ENCODE measurements at places on chromosomes 4 and X. TPM values are rescaled to one million over a fixed set of nuclear protein-coding genes. Genes with fewer than 3 reads are reported as not detected.
A peak's percentile ranks its signal among the peaks of the same experiment; 100 is the strongest.

GRCh38 chr4:143247866-143248265 is 63.1 kb downstream of the USP38 start:
- no peaks in the 10 kb centered on the region for H3K27me3 ChIP-seq
- H3K4me3 ChIP-seq = no peak overlapping the region
- no peaks in the 10 kb centered on the region for H3K36me3 ChIP-seq
- H3K4me1 ChIP-seq = no peaks in the 10 kb centered on the region
- no peak overlapping the region for H3K27ac ChIP-seq

GRCh38 chr4:106691749-106692148 is 323.2 kb upstream of the GIMD1 start:
- no peak for DNase-seq
- H3K4me1 ChIP-seq = no peaks in the 10 kb centered on the region
- no peaks in the 10 kb centered on the region for H3K27me3 ChIP-seq
- no peak overlapping the region for H3K27ac ChIP-seq
- H3K36me3 ChIP-seq = no peaks in the 10 kb centered on the region
- H3K4me3 ChIP-seq = no peak overlapping the region

GRCh38 chr4:87559090-87559837 is 30.1 kb upstream of the SPARCL1 start:
- no peak for DNase-seq
- H3K27ac ChIP-seq = no peak overlapping the region
- H3K4me1 ChIP-seq = no peaks in the 10 kb centered on the region
- H3K36me3 ChIP-seq = no peaks in the 10 kb centered on the region

GRCh38 chrX:68041110-68041509 is 392.2 kb downstream of the OPHN1 start:
- no peak overlapping the region for H3K27ac ChIP-seq
- no peaks in the 10 kb centered on the region for H3K36me3 ChIP-seq
- DNase-seq = no peak
- H3K4me1 ChIP-seq = no peaks in the 10 kb centered on the region
- no peak overlapping the region for H3K4me3 ChIP-seq

- no peaks in the 10 kb centered on the region for H3K27me3 ChIP-seq
- H3K4me1 ChIP-seq = no peaks in the 10 kb centered on the region
- peak overlapping the region; percentile 56 for H3K27ac ChIP-seq
- DNase-seq = no peak
Measured at GRCh38 chr4:139901531-139902320, 236.1 kb downstream of the MGST2 start.

- H3K4me3 ChIP-seq = no peak overlapping the region
- no peaks in the 10 kb centered on the region for H3K36me3 ChIP-seq
- DNase-seq = no peak
- no peak overlapping the region for H3K27ac ChIP-seq
Measured at GRCh38 chr4:109233570-109233969, 68.9 kb downstream of the COL25A1 start.

DNA sequence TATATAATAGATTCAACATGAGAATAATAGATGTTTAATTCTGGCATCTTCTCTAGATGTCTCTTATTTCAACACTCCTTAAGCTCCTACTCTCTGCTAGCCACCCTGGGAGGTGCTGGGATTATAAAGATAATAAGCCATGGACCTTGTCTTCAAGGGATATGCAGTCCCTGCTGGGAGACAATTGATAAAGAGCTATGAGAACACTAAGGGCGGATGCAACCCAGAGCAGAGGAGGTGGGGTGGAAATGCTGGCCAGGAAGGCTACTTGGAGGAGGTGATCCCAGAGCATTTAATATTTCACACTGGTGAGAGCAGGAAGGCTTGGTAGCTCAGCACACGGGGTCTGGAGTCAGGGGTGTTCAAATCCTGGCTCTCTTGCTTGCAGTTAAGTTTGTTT is 18.3 kb upstream of the PGRMC2 start:
- H3K36me3 ChIP-seq = no peaks in the 10 kb centered on the region
- H3K27ac ChIP-seq = no peak overlapping the region
- H3K27me3 ChIP-seq = no peaks in the 10 kb centered on the region
- H3K4me1 ChIP-seq = peaks cover 44% of the 10 kb centered on the region

- no peak overlapping the region for H3K4me3 ChIP-seq
- no peaks in the 10 kb centered on the region for H3K27me3 ChIP-seq
- no peaks in the 10 kb centered on the region for H3K4me1 ChIP-seq
- H3K27ac ChIP-seq = no peak overlapping the region
Measured at GRCh38 chr4:28723371-28723770, 1862.7 kb downstream of the STIM2 start.

DNA sequence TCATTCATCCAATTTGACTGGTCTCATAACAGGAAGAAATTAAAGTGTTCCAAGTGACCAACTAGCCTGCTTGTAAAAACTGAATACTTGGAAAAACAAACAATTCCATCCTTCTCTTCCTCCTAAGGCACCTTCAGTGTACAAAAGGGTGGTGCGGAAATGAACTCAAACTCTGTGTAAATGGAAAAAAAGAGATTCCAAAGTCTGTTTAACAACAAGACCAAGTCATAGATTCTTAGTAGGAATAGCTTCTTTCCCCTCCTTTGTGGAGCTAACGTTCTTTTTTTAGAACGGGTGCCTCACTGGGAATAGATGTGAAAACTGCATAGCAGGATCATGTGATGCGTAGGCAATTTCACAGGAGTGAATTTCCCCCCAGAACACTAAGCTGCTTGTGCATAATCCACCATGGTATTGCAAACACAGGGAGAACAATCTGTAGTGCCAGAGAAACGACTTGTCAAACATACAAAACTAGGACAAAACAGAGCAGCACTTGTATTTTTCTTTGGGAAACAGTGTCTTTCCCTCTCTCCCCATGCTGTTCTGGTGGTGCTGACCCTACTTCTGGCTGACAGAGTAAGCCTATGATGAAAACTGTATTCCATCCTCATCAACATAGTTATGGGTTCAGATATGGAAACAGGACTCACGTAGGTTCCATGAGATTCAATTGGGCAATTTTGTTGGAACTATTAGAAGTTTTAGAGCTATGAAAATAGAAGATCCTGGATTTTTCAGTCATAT is 13.2 kb upstream of the SOD3 start:
- H3K27ac ChIP-seq = no peak overlapping the region
- no peaks in the 10 kb centered on the region for H3K4me1 ChIP-seq
- H3K4me3 ChIP-seq = no peak overlapping the region

DNA sequence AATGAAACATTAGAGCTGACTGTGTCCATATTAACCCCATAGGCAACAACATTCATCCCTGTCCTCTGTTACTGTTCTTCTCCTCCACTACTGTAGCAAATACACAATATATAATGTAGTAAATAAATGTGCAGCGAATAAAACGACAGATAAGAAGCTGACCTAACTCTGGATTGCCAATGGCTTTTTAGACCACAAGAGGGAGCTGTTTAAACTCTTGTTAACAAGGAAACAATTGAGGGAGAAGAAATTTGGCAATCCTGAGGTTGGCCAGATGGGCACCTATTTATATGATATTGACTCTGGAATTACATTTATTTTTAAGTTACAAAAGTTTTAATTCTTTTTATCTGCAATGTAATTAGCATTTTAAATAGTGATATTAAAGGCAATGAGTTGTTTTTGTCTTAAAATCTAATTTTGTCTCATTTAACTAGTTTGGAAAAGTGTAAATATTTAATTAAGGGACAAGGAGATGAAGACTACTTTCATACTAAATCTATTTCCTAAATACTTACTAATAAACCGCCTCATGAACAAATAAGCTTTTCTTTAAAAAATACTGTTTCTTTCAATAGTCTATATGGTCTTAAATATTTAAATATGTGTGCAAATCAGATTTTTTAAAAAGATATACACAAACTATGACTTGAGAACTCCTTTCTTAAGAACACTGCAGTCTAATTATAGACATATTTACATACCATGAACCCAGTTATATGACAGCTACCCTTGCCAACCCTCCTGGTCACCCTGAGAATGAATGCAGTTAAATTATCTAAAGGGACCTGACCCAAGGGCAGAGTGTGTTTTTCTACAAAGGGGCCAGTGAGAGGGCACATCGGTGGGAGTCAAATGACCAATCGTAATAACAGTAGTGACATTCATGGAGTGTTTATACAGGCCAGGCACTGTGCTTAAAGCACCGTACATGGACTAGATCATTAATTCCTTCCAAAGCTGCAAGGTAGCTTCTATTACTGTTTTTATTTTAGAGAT is 52.9 kb upstream of the HPF1 start:
- peak; percentile 48 for DNase-seq
- no peak overlapping the region for H3K27ac ChIP-seq
- no peaks in the 10 kb centered on the region for H3K36me3 ChIP-seq
- no peak overlapping the region for H3K4me3 ChIP-seq
- H3K4me1 ChIP-seq = no peaks in the 10 kb centered on the region
- H3K27me3 ChIP-seq = no peaks in the 10 kb centered on the region

- H3K27me3 ChIP-seq = peaks cover 19% of the 10 kb centered on the region
- no peak overlapping the region for H3K4me3 ChIP-seq
- H3K4me1 ChIP-seq = no peaks in the 10 kb centered on the region
- DNase-seq = no peak
- no peak overlapping the region for H3K27ac ChIP-seq
- H3K36me3 ChIP-seq = no peaks in the 10 kb centered on the region
Measured at GRCh38 chr4:8648816-8649630, 56.5 kb downstream of the CPZ start.

DNA sequence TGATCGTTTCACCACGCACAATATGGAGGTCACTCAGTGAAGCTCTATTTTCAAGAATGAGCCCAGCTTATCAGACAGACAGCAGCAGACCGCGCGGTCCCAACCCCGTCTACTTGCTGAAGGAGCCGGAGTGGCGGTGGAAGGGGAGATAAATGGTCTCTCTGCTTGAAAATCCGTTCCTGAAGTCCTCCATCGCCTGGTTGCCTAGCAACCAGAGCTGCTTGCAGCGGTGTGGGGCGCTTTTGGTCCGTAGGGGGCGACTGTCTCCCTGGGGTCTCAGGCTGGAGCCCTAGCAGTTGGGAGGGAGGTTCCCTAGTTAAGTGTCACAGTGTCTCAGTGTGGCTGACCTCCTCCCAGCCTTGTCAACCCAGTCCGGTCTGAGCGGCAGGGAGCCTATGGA is 8.3 kb upstream of the DLG3 start:
- no peaks in the 10 kb centered on the region for H3K36me3 ChIP-seq
- H3K27me3 ChIP-seq = peaks cover 26% of the 10 kb centered on the region
- no peak overlapping the region for H3K4me3 ChIP-seq
- no peak overlapping the region for H3K27ac ChIP-seq
- DNase-seq = no peak

- H3K4me1 ChIP-seq = peaks cover 3% of the 10 kb centered on the region
- no peak for DNase-seq
Measured at GRCh38 chr4:30862196-30862595, 142.0 kb downstream of the PCDH7 start.

DNA sequence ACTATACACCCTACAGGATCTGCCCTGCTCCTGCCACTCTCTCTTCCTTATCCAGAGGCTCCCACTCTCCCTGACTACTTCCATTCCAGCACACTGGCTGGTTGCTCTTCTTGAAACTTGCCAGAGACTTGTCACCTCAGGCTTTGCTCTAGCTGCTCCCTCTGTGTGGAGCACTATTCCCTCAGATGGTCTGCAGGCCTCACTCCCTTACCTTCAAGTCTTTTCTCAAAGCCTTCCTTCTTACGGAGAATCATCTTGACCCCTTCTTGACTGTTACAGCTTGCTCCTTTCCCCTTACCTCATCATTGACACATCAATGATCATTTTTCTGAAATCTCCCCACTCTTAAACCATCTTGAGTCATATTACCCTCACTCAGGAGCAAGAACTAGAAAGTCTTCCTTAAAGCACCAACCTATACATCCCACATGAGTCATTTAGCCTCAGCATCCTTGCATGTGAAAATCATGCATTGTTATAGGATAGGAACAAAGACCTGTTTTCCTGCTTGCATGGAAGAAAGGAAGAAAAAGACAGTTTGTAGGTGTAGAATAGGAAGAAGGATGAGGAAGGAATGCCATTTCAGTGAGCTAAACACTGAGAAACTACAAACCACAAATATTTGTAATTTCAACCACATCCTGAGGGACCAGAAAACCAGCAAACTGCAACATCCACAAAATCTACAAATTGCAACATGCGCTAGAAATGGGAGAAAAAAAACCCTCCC is 55.7 kb downstream of the ANTXR2 start:
- no peak for DNase-seq
- H3K27ac ChIP-seq = no peak overlapping the region
- H3K4me3 ChIP-seq = no peak overlapping the region
- H3K4me1 ChIP-seq = no peaks in the 10 kb centered on the region

DNA sequence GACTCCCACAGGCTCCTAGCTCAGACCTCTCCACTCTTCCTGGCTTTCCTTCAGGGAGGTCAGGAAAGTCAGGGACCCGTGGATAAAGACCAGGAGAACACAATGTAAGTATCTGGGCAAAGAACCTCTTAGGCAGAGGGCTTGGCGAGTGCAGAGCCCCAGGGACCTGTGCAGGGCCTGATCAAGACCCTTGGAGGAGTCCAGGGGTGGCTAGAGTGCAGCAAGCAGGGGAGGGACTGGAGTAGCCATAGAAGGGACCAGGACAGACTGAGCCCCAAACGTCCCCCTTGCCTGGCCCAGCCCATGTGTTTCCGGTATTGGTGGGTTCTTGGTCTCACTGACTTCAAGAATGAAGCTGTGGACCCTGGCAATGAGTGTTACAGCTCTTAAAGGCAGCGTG is 5.9 kb upstream of the TNIP2 start:
- no peak for DNase-seq
- H3K36me3 ChIP-seq = no peaks in the 10 kb centered on the region
- peak overlapping the region; percentile 5 for H3K4me3 ChIP-seq
- H3K27ac ChIP-seq = peak overlapping the region; percentile 99

DNA sequence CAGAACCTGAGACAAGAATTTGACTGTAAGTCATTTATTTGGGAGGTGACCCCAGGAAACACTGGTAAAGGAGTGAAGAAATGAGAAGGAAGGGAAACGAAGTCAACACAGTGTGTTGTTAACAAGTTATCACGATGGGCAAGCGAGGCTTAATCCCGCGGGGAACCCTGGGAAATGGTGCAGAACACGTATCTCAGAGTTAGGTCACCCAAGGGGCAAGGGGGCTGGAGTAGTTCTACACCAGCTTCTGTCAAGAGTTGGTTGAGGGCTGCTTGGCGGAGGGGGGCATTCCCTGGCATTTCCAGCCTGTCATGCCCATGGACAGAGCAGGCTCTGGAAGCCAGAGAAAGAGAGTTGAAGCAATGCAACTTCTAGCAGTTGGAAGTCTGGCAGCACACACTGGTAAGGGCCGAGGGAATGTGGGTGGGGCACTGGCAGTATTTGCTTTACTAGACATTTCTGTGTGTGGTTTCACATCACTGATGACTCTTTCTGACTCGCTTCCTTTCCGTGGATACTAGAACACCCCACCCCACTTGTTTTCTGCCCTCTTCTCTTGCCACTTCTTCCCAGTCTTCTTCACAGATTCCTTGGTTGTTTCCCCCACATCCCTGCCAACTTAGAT is 52.2 kb upstream of the ADGRG2 start:
- no peak overlapping the region for H3K27ac ChIP-seq
- no peak overlapping the region for H3K4me3 ChIP-seq
- DNase-seq = no peak
- H3K4me1 ChIP-seq = no peaks in the 10 kb centered on the region
- no peaks in the 10 kb centered on the region for H3K36me3 ChIP-seq

MAGEA12 gene
- polyA plus RNA-seq = not detected

RP2 gene
- 12.3 TPM for polyA plus RNA-seq

PPP3CA gene
- polyA plus RNA-seq = 23.5 TPM

FSTL5 gene
- polyA plus RNA-seq = 7.0 TPM

ERVMER34-1 gene
- polyA plus RNA-seq = 0.61 TPM

ADH1A gene
- polyA plus RNA-seq = 1.3 TPM

YIPF7 gene
- 0.22 TPM for polyA plus RNA-seq

SULT1B1 gene
- 118 TPM for polyA plus RNA-seq

PASD1 gene
- not detected for polyA plus RNA-seq

Measured in large intestine (tissue), 12 donors.